ENCODE measurements at places on chromosomes 7 and 10. TPM values are rescaled to one million over a fixed set of nuclear protein-coding genes. Genes with fewer than 3 reads are reported as not detected.
A peak's percentile ranks its signal among the peaks of the same experiment; 100 is the strongest.

DNA sequence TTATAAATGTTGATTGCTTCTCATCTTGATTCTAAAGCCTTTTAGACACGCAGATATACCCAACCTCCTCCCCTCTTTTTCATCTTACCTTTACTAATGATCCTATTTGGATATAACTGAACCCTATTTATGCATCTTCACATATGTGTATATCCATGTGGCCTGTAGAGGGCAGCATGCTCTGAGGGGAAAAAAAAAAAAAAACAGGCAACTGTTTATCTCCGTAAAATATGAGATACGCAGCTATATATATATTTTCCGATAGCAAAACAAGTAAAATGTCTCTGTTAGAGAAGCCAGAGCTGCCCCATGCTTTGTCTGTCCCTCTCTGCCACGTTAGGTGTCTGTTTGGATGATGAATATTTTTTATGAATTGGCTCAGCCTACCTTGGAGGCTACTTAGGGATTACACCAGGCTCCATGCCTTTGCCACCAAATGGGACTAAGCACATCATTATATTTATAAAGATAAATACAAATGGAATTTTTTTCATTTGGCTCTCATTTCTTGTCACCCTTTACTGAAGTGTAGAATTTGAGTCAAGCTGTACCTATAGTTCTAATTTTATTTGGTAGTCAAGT lies 174.8 kb upstream of the FZD1 start:
- DNase-seq: no peak

GRCh38 chr7:5230265-5231067 lies 40.4 kb downstream of the WIPI2 start:
- peak; percentile 19 for DNase-seq

DNA sequence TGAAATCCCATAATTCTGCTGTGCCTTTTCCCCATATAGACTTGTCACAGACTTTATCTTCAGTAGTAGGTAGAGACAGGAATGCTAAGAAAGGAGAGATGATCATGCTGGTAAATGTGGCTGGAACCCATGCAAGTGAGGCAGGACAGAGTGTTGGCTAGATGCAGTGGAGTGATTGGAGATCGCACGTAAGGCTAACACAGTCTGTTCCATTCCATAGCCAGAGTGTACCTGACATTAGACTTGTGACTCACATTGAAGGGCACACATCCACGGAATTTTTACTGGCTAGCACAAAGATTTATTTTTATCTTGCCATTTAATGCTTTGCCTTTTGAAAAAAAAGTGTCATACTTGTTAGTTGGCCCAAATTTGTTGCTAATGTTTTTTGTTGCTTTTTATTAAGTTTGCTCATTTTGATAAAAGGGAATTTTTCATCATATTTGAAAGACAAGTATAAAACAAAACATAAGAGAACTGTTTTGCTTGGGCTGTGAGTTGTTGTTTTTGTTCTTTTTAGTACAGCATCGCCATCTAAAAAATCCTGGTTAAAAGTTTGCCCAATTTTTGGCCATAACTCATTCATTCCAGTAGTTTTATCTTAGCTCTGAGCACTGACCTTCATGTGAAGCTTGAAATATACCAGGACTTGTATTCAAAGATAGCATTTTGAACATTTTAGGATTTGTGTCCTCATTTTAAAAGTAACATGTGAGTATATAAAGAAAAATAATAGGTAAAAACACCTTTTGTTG lies 81.0 kb downstream of the CPED1 start:
- no peak for DNase-seq

The CD36 gene
- 831 TPM for total RNA-seq

DNA sequence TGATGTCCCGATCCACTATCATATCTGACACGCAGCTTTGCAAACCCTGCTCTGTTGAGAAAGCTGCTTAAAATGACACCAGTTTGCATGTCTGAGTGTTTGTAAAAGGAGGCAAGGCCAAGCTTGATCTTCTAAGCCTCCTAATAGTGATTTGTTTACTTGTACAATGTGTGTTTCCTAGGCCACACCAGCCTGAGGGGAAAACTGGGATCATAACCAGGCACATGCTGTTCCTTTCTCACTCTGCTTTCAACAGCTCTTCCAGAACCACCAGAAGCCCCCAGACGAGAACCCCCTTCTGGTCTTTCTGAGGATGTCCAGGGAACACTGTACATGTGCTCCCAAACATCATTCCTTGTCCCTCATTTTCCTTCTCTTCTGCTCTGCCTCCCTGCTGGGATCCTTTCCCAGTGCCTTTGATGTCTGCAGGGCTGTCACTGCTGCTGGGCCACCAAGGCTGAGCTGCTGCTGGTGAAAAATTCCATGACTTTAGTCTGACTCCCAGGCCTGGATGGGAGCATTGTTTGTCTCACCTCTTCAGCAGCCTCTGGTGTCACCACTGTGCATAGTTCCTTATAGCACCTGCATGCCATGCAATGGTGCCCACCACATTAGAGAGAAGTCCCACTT lies 4.0 kb upstream of the LGI1 start:
- DNase-seq: no peak

GRCh38 chr7:143227806-143228205 lies 6.0 kb downstream of the TAS2R40 start:
- DNase-seq: no peak

GRCh38 chr7:92875719-92876118 lies 39.3 kb upstream of the CDK6 start:
- no peak for DNase-seq

- no peak for DNase-seq
Measured at GRCh38 chr7:132544025-132544424, 32.2 kb downstream of the PLXNA4 start.

The TRUB1 gene
- total RNA-seq: 11.2 TPM

- DNase-seq: no peak
Measured at GRCh38 chr10:131311661-131312477, at the start of gene TCERG1L. Gene TCERG1L, minus strand, starts transcription at chr10:131311721. Its CDS starts 86 bp downstream, at chr10:131311635.

- DNase-seq: peak; percentile 68
Measured at GRCh38 chr10:93813507-93814465, 56.0 kb downstream of the LGI1 start.

The ACTA2 gene
- 1,100 TPM for total RNA-seq

DNA sequence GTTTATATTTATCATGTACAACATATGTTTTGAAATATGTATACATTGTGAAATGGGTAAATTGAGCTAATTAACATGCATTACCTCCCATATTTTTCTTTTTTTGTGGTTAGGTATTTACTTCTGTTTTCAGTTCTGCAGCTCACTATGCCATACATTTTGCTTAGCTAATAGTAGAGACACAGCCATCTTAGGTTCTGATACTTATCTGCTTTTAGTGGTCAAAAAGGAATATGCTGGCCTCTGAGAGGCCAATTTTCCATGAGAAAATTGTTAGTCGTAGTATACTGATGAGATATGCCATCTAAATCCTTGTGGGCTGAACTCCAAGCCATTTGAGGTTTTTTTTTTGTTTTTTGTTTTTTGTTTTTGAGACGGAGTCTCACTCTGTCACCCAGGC lies 31.0 kb downstream of the SGPL1 start:
- DNase-seq: no peak

The STAMBPL1 gene
- total RNA-seq: 8.1 TPM
